ENCODE measurements at places on chromosomes 4 and X. TPM values are rescaled to one million over a fixed set of nuclear protein-coding genes. Genes with fewer than 3 reads are reported as not detected.

GRCh38 chrX:122622795-122623194 lies 561.3 kb upstream of the GRIA3 start:
- no peak for DNase-seq

The MXRA5 gene
- polyA plus RNA-seq = 36.5 TPM

The FRMPD4 gene
- polyA plus RNA-seq = 0.82 TPM

- DNase-seq = no peak
Measured at GRCh38 chr4:82145850-82146249, 227.9 kb downstream of the HNRNPD start.

DNA sequence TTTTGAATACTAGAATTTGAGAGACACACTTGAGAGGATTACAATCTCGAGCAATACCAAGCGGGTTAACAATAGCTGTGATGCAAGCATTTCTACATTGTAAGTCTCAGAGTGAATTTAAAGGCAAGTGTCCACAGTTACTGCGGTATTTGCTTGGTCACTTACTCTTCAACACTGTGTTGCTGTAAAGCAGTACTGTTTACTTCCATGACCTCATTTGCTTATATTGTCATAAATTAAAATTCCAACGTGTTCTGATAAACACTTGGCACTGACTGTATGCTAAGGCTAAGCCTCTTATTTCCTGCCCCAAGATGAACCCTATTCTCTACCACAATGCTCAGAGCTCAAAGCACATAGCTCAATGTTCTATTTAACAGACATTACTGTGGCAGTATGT lies 11.1 kb downstream of the EXOC1L start:
- DNase-seq = no peak

- DNase-seq = no peak
Measured at GRCh38 chrX:110208092-110208491, 109.8 kb downstream of the AMMECR1 start.

The MTNR1A gene
- not detected for polyA plus RNA-seq
